ENCODE measurements at places on chromosomes 12 and 14.

GRCh38 chr14:68655911-68656316 is 137.0 kb downstream of the ZFP36L1 start:
- DNase-seq: peak; percentile 37

- peak; percentile 73 for DNase-seq
These were observed 10.3 kb downstream of the EXOC3L4 start for GRCh38 chr14:103104654-103105452.

GRCh38 chr12:28683366-28683765 is 465.7 kb upstream of the FAR2 start:
- DNase-seq: no peak

GRCh38 chr12:103469719-103470118 is 26.0 kb downstream of the C12orf42 start:
- DNase-seq: no peak

DNA sequence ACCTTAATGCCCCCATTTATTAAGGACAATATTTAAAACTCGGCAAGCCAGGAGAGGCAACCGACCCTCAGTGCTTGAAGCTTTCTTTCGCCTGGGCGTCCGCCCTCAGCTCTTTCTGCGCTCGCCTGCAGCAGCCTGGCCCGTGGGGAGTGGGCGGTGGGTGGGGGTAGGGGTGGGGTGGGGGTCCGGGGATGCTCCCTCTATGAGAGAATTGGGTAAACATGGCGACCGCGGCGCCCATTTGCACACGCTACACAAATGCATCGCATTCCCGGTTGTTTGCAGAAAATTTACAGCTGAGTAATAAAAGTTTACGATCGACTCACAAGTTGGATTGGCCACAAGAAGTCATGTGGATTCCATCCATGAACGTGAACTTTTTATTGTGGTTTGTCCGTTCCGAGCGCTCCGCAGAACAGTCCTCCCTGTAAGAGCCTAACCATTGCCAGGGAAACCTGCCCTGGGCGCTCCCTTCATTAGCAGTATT is 7.7 kb downstream of the HOXC8 start:
- DNase-seq: peak; percentile 86

- peak; percentile 23 for DNase-seq
These were observed 90.2 kb upstream of the USP44 start for GRCh38 chr12:95641299-95641952.

DNA sequence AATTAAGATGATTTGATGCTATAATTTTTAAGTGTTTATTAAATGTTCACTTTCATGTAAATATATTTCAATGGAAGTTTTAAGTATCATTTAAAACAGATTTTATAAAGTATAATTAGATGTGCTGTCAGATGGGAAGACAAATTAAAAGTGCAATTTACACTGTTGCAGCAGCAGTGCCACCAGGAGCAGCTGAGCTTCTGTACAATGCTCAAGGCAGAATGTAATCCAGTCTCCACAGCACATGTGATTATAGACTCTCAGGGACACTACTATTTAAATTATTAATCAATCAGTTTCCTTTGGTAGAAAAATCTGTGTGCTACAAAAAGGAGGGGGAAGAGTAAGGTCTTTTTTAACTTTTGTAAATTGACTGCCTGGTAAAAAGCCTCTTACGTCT is 285.7 kb upstream of the USP15 start:
- no peak for DNase-seq

- no peak for DNase-seq
These were observed 30.7 kb downstream of the GRIP1 start for GRCh38 chr12:66648033-66648735.

- DNase-seq: no peak
These were observed 4.4 kb downstream of the GPR19 start for GRCh38 chr12:12691549-12691948.

- DNase-seq: no peak
These were observed 9.7 kb upstream of the KRT81 start for GRCh38 chr12:52300796-52301691.

- DNase-seq: no peak
These were observed 144.7 kb downstream of the ADGRD1 start for GRCh38 chr12:131098178-131098981.

DNA sequence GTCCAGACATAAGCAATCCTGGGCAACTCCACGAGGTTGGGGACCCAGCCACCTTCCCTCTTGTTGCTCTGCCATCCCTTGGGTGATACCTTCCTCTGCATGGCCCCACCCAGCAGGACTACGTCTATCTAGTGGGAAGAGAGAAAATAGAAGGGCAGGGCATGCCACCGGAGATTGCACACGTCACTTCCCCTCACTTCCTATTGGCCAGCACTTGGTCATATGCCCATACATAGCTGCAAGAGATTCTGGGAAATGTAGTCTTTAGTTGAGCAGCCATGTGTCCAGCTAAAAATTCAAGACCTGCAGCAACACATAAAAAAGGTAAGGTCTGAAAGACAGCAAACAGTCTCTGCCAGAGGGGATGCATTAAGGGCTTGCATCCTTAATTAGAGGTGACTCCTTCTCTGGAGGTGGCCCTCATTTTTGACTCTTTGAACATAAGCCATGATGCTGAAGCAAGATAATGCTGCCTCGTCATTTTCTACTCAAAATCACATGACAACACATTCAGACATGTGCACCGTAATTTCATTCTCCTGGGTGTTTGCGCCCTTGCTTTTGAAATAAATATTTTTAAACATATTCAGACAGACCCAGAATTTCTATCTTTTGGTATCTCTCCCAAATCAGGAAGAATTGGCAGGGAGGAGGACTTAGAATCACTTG is 91.8 kb upstream of the PWP1 start:
- DNase-seq: no peak
